ENCODE measurements at places on chromosomes 2 and 18. TPM values are rescaled to one million over a fixed set of nuclear protein-coding genes. Genes with fewer than 3 reads are reported as not detected.

The MROH2A gene
- 1.2 TPM for total RNA-seq

The FBXO48 gene
- total RNA-seq, result 1.7 TPM

The TCF7L1 gene
- 7.6 TPM for total RNA-seq

The KCNG2 gene
- not detected for total RNA-seq

The SKOR2 gene
- total RNA-seq, result not detected

The BMP10 gene
- total RNA-seq, result not detected

The TMEM17 gene
- total RNA-seq, result 3.3 TPM

The C2orf72 gene
- 34.2 TPM for total RNA-seq

The DCDC2C gene
- total RNA-seq, result 0.14 TPM

The GPR17 gene
- total RNA-seq, result 0.17 TPM

The PLB1 gene
- 7.2 TPM for total RNA-seq

The TRABD2A gene
- 0.52 TPM for total RNA-seq

The SCYGR4 gene
- total RNA-seq, result not detected

The CRYBA2 gene
- total RNA-seq, result not detected

The ANKRD30B gene
- not detected for total RNA-seq

DNA sequence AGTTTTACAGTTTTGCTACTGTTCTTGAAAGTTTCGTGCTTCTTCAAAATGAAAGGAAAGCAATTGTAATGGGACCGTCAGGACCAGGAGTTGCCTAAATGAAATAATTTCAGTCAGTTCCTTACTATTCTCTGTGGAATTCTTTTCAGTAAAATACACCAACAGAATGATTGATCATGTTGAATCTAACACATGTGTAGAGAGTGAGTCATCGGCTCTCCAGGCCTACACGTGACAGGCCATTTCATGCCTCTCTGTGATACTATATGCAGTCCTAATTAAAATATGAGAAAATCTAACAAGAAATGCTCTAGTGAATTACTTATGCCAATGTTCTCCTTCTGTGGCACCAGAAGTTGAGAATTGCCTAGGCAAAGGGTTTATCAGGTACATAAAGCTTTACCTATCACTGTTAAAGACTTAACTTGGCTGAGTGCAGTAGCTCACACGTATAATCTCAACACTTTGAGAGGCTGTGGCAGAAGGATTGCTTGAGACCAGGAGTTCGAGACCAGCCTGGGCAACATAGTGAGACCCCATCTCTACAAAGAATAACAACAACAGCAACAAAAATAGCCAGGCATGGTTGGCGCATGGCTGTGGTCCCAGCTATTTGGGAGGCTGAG, 199.4 kb downstream of the LRRTM1 start:
- DNase-seq, result no peak

DNA sequence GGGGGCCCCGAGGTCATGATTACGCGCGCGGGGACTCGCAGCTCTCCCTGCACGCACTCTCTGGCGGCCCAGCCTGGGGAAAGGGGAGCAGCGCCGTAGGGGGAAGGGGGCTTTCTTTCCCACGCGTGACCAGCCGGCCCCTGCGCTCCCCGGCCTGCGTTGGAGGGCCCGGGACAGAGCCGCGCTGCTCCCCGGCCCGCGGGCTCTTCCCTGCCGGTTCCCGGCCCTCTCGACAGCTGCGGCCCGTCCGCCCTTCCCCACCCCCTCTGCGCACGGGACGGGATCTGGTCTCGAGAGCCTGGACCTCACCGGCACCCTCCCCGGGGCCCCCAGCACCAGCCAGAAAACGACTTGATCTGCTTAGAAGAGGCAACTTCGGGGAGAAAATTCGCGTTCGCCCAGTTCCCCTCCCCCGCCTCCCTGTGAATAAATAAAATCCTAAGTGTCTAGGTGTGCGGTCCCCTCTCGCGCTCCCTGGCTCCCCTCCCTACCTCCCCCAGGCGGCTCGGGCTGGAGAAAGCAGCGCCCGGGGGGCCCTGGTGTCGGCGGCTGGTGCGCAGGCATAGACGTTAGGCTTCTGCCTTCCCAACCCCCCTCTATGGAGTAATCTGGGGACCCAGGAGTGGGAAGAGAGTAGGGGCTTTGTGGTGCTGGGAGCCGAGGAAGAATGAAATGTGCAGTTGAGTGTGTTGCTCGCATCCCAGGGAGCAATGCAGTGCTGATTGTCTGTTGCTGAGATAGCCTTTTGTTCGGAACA, 803 bp upstream of the FIGN start:
- DNase-seq, result no peak

DNA sequence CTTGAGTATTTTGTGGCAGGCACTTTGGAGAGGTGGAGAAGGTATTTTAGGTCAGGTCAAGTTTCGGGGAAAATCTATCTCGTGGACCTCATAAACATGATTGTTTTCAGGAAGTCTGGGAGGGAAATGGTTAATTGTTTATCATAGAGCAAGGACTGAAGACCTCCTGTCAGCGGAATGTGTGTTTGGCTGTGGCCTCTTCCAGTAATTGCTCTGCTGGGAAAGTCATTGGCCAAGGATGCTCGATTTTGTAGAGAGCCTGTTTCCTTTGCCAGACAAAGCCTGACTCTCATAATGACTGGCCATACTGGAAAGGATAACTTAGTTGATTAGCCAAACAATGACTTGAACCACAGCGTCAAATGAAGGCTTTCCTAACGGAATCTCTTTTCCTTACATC, 30.0 kb downstream of the IL1R2 start:
- no peak for DNase-seq

DNA sequence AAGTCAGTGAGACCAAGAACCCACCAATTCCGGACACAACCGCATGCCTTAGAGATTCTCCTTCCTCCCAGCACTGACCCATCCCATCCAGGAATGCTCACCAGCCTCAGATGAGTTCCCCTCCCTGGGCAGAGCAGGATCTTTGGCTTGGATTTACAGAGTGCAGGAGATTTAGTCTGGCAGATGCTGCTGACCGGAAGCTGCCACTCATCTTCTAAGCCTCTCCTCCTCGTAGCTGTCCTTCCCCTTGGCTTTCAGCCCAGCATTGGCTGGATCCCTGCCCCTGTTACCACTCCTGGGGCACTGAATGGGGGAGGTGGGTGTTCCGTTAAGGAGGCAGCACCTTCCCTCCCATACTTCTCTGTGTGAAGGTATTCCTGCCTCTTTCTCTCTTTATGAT, 53.2 kb downstream of the VWA3B start:
- DNase-seq, result no peak

DNA sequence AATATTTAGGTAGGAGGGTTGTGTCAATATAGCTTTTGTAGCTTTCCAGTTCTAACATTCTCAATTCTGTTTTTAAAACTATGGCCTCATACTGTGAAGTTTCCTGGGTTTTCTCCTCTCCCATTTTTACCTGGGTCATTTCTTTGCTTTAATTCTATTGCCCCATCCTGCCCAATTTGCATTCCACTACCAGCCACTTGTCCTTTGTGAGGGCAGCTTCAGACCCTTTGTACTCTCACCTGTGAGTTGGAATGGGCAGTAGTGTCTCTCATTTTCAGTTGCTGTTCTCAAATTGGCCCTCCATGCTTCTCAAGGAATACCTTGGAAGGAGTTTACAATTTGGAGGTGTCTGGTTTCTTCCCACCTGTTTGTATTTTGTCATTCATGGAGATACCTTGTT, 108.4 kb downstream of the CAMKMT start:
- no peak for DNase-seq

DNA sequence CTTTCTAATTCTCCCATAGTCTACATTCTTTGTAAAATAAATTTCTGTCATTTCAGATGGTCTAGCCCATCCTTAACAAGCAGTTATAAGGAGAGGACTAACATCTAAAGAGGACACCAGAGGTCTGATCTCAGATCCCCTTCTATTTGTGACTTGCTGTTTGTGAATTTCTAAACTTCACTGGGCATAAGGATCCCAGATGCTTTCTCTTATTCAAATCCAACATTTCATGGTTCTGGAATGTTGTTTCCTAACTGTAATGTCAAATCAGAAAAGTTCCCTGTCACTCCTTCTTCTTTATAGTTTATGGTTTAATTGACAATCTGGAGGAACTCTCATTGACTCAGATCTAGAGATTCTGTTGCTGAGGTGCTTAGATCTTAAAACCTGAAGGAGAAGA, 430.2 kb downstream of the MEIS1 start:
- no peak for DNase-seq

DNA sequence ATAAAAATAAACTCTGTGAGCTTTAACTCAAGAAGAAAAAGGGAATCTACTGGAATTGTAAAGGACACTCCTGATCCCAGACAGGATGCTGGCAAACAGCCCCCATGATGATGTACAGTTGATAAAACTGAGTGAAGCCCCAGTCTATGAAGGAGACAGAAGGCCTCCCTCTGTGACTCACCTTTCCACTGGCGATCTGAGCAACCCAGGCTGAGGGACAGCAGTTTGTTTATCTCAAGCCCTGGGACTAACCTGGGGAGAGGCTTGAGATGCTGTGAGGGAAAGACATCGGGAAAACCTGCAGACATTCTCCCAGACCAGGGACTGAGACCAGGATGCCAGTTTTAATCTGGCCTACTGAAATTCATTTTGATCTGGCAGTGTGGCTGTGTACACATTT, 104.5 kb upstream of the CDH2 start:
- DNase-seq, result no peak

- DNase-seq, result no peak
These were observed 28.2 kb downstream of the ACMSD start for GRCh38 chr2:134866498-134867099.

DNA sequence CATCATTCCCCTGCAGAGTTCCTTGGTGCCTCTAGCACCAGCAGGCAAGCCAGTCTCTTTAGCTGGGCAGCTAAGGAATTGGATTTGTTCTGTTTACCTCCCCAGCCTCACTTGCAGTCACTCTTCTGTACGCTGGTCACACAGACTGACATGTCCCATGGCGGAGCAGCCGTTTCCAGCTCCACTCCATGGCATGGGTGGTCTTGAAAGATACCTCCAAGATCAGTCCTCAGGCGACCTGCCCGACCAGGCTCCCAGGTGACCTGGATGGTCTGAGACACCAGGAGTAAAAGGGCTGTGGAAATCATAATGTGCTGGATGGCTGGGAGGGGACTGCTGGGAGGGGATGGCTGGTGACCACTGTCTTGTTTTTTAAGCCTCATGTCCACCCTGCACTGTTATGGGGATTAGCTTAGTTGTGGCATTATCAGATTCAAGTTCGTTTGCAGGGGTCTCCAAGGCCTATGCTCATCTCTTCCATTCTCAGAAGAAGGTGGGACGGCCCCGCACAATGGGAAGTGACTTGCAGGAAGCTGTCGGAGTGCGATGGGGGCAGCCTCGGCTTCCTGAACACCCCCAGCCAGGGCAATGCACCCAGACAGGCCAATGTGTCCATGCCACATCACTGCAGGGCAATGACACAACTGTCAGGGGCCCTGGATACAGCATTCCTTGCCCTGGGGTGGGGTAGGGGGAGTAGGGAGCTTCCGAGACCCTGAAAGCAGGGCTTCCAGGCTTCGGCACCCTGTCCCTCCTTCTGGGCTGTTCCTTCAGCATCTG, 156.1 kb upstream of the MYCN start:
- no peak for DNase-seq

DNA sequence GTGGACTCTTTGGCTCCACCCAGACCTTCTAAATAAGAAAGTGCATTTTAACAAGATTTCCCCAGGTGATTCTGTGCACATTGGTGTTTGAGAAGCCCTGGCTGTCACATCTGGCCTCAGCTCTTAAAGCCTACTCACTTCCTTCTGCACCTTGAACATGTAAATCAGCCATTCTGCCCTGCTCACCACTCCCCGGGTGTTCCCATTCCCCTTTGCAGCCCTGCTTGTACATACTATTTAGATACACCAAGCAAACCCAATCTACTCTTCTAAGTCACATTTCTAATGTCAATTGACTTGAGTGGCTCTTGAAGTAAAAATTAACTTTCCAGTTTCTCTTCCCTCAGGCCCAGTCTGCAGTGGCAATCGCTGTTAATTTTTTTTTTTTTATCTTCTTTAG, 13.1 kb upstream of the SCN1A start:
- DNase-seq, result no peak
